ENCODE measurements at places on chromosomes 12 and 14. TPM values are rescaled to one million over a fixed set of nuclear protein-coding genes. Genes with fewer than 3 reads are reported as not detected.

DNA sequence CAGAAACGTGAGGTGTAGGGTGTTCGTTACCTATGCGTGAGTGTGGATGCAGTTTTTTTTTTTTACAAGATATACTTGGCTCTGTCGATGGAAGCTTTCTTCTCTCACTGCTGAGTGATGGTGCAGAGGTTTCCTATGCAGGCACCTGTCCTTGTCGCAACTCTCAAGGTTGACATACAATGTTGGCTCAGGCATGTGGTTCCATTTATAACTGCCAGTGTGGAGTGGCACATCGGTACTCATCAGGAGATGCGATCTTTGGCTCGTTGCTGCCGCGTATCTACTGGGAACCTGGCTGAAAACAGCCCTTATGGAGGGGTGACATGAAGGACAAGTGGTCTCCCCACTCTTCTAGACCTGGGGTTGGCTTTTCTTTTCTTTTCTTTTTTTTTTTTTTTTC lies 109.0 kb downstream of the ZNF664 start:
- DNase-seq, result no peak
- H3K27me3 ChIP-seq, result no peaks in the 10 kb centered on the region
- no peaks in the 10 kb centered on the region for H3K36me3 ChIP-seq
- H3K4me3 ChIP-seq, result no peak overlapping the region
- H3K4me1 ChIP-seq, result no peaks in the 10 kb centered on the region

- no peaks in the 10 kb centered on the region for H3K36me3 ChIP-seq
- H3K4me1 ChIP-seq, result no peaks in the 10 kb centered on the region
- H3K27ac ChIP-seq, result no peak overlapping the region
- H3K4me3 ChIP-seq, result no peak overlapping the region
- no peaks in the 10 kb centered on the region for H3K27me3 ChIP-seq
Observed at GRCh38 chr12:126905752-126906151, 1361.2 kb upstream of the TMEM132C start.

DNA sequence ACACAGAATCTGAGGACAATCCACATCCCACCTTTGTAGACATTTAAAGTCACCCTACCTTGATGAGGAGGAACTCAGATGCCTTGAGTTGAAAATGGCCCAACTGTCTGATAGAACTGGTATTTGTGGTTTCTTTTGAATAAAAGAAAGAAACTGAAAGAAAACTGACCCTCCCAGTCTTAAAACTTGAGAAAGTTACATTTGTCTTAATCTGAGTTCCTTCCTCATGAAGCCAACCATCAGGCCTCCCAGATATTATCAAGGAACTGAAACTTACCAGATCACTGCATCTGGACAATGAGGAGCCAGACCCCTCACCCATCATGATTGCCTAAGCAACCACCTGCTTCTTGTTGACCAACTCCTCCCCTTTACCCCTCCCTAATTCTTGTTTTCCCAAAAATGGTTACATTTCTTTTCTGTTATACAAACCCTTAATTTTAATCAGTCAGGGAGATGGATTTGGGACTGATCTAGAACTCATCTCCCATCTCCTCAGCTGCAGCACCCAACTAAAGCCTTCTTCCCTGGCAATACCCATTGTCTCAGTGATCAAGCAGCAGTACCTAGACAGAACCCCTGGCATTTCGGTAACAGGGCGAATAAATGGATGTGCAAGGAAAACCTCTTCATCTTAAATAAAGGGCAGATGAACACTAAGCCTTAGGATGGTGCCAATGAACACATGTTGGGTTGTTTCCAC lies 72.0 kb upstream of the RESF1 start:
- H3K27me3 ChIP-seq, result no peaks in the 10 kb centered on the region
- H3K4me1 ChIP-seq, result no peaks in the 10 kb centered on the region
- H3K27ac ChIP-seq, result no peak overlapping the region
- H3K4me3 ChIP-seq, result no peak overlapping the region

The DHH gene
- 0.22 TPM for total RNA-seq

The GYS2 gene
- not detected for total RNA-seq

The CSAD gene
- total RNA-seq, result 20.3 TPM
